NCI-H774 (cell line): ENCODE measurements at places on chromosomes 1 and 21.

- no peak for DNase-seq
Observed at GRCh38 chr1:160244209-160244608, 18.1 kb downstream of the DCAF8 start.

DNA sequence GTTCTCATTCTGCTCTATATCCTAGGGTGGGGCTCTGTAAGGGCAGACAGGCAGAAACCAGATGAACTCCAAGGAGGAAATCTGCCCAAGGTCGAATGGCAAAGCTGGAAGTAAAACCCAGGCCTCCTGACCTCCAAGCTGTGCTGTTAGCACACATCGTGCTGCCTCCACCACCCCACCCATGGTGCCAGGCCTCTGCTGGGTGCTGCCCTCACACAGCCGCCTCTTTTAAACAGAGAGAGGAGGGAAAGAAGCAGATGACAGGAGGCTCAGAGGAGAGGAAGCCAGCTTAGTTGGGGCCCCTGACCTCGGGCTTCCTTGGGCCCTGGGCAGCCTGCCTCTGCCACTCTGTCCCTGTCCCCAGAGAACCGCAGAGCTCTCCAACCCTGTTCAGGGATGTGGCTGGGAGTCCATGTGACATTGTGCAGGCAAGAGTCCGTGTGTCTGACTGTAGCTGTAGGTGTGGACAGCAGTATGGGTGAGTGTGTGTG lies 1.1 kb downstream of the SYNC start:
- DNase-seq = no peak

GRCh38 chr1:12200208-12200607 lies 29.6 kb upstream of the VPS13D start:
- DNase-seq = no peak

DNA sequence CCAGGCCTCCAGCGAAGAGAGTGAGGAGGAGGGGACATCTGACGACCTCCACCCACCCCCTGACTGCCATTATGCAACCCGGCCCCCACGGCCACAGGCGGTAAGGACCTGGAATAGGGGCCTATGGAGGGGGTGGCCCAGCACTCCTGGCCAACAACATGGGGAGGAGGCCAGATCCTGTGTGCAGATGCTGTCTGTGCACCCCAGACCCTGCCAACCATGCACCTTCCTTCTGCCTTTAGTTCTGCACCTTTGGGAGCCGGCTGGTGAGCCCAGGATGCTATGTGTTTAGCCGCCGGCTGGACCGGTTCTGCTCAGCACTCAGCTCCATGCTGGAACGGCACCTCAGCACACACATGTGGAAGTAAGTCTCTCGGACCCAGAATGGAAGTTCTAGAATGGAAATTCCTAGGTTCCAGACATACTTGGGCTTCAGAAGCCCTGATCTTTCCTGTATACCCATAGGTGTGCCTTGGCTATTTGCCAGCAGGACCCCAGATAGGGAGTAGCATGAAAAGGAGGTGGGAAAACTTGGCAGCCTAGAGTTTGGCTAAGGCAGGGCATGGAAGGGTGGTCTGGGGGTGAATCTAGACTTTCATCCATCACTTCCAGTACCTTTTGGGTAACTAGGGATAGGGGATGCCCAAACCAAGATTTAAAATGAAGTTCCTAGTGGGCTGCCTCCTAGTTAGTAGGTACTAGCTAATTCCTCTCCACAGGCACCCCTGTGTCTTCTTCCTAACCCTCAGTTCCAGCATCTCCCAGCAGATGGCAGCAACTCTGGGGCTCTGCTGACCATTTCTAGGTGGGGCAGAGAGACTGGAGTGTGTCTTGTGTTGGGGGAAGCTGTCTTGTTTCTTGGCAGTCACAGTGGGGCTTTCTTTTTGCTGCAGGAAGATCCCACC lies 3.6 kb upstream of the CYB561D1 start:
- no peak for DNase-seq

GRCh38 chr1:222933273-222933672 lies 118.4 kb downstream of the DISP1 start:
- DNase-seq = no peak

DNA sequence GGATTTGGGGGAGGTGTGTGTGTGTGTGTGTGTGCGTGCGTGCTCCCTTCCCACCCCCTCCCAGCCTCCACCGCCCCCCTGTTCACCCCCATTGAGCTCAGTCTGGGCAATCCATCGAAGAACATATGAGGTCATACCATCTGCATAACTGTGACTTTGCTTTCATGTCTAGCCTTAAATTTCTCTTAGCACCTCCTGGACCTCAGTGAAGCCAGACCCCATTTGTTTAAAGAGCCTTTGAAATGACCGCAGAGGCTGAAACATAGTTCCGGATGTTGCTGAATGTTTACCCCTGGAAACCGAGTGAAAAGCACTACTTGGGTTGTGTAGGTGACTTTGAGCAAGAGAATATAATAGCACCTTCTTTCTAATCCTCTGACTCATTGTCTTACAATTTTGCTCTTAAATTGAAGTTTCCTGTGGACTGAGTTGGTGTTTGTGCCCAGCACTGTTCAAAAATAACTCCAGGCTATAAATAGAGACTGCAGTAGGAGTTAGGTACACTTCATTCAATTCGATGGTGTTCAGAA lies 75.4 kb downstream of the UBE4B start:
- no peak for DNase-seq

DNA sequence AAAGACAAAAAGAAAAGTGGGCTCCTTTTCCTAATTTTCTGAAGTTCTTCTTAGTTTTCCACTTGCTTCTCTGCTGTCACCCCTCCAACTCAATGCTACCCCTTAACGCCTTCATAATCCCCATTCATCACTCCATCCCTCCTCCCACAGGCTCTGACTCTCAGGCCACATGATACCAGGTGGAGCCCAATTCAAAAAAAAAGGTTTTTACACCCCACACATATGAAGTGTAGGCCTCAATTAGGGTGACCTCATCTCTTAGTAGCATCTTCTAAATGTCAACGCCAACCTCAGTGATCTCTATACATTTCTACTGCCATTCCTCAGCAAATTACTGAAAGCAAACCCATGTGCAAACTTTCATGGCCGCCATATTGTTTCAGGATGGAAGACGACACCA lies 6.4 kb downstream of the SSBP3 start:
- DNase-seq = no peak

GRCh38 chr1:29033829-29034466 lies 89.8 kb downstream of the TMEM200B start:
- DNase-seq = no peak
